Colonic mucosa (tissue), 4 donors: ENCODE measurements at places on chromosomes 1 and 21.

- peak; percentile 98 for DNase-seq
Observed at GRCh38 chr1:112700290-112701226, 6.4 kb downstream of the RHOC start.

DNA sequence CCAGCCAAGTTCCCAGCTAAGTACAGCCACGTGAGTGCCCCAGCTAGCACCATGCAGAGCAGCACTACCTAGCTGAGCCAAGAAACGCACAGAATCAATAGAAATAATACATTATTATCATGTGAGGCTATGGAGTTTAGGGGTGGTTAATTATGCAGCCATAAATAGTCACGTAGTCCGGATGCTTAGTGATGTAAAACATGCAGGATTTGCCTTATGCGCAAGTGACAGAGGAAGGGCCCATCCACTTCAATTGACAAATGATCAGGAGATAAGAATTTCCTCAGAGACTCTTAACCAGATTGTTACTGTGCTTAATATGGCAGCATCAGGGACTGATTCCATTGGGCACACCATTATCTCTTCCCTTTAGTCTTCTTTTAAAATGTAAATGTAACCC is 44.8 kb upstream of the DUSP10 start:
- no peak for DNase-seq

- DNase-seq = no peak
Observed at GRCh38 chr1:15005116-15005515, 148.4 kb upstream of the TMEM51 start.

DNA sequence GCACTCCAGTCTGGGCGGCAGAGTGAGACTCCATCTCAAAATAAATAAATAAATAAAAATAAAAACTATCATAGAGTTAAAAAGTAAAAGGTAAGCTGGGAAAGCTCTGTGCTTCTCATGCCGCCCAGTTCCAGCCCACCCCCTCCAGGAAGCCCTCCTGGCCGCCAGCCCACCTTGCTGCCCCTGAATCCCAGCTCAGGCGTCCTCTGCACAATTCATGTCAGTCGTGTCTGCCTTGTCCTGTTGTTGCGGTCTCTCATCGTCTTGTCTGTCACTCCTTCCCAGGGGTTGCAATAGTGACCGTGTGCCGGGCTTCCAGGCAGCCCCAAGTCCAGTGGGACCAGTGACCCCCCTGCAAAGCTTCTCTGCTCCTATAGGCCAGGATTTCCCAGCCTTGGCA is 44.1 kb downstream of the RSPH1 start:
- DNase-seq = no peak

DNA sequence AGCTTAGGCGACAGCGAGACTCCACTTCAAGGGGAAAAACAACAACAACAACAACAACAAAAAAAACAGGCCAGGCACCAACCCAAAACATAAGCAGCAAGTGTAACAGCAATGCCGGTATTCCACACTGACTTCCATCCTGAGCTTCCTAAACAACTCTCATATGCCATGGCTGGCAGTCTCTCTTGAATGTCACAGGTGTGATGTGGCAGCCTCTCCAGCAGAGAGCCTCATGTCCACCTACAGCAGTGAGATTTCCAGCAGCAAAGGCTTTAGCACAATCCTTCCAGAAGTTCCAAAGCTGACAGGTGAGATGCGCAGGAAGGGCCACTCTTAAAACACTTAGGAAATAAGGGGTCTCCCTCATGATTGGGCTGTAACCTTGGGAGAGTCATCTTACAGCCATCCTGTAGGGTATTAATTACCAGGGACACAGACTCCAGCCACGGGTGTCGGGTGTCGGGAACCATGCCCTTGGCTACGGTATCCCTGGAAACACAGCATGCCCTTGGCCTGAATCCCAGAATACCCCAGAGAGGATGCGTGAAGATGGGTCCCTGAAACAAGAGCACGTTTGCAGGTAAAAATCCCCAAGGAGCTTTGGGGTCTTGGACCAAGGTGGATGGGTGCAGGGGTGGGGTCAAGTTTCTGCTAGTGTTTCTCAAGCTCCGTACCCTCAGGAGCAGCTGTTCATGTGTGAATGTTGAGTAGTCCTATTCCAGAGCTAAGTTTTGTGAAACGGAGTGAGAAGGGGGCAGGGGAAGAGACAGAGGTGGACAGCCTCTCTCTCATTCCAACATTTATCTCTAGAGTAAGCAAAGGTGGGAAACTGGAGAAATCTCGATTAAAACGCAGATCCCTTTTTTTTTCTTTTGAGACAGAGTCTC is 31.4 kb downstream of the CLSTN1 start:
- no peak for DNase-seq

DNA sequence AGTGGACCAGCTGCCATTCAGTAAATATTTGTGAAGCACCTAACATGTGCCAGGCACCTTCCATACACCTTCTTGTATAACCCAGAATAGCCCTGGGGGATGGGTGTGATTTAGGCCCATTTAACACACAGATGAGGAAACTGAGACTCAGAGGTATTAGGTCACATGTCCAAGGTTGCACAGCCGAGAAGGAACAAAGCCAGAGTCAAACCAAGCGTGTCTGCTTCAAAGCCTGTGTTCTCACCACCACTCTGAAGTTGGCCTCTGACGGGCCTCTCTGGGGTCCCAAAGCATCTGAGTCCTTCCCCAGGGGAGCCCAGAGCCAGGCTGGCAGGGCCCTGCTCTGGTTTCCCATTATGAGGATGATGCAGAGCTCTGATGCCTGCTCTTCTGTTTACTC is 65.1 kb downstream of the LACTBL1 start:
- no peak for DNase-seq

- DNase-seq = no peak
Observed at GRCh38 chr21:34340061-34340460, 23.7 kb upstream of the KCNE2 start.

DNA sequence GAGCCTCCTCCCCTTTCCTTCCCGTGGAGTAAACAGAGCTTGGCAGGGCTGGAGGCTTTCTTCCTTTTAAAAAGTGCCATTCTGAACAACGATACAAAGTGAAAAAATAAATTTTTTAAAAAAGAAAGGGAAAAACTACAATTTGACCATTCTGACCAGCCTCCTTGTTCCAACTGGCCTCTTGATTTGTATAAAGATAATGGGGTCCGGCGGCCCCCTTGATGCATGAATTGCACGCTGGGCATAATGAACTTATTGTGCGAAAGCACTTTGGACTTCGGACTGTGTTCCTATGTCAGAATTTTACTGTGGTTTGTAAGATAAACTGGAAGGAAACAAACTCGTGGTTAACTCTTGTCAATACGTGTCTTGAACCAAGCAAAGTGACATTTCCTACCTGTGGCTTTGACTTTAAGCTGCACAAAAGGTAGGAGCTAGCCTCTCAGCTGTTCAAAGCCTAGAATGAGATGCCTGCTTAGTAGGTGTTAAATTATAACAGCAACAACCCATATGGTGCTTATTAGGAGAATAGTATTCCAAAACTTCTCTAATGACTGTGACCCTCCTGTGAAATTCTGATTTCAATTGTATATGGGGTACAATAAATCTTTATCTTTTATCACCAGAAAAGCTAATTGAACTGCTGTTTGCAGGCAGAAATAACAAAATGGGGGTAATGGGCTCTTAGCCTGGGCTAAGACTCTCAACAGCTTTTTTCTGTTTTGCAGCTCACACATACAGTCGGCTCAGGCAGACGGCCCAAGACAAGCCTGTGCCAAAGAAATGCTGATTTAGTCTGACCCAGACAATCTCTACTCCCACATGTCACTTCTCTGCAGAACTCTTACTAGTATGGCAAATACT is 9.3 kb downstream of the IRF2BP2 start:
- DNase-seq = peak; percentile 73

DNA sequence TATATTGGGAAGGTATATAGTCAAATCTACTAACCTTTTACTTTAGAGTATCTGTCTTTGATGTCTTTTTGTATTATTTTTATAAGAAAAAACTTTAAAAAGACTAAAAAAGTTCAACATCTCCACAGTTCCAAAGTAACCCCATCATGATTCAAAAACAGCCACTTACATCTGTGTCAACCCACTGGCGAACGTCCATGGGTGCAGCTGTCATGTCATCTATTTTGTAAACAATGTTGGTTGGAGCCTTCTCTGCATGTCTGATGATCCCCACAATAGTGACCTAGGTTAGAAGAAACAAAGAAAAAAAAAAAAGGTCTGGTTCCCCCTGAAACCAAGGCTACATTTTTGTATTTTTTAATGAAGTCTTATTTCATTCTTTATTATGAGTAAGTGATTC is 28.0 kb upstream of the SMPDL3B start:
- no peak for DNase-seq

- no peak for DNase-seq
Observed at GRCh38 chr1:94209425-94209824, 28.0 kb downstream of the ARHGAP29 start.

GRCh38 chr1:219066631-219067349 is 106.9 kb upstream of the LYPLAL1 start:
- DNase-seq = no peak

GRCh38 chr1:205504311-205505075 is at the start of gene CDK18:
Gene CDK18 (plus strand): TSS chr1:205504669. CDS start chr1:205523168, 18,499 bp downstream.
- DNase-seq = peak; percentile 95

- no peak for DNase-seq
Observed at GRCh38 chr1:214493126-214493796, 58.1 kb downstream of the PTPN14 start.

DNA sequence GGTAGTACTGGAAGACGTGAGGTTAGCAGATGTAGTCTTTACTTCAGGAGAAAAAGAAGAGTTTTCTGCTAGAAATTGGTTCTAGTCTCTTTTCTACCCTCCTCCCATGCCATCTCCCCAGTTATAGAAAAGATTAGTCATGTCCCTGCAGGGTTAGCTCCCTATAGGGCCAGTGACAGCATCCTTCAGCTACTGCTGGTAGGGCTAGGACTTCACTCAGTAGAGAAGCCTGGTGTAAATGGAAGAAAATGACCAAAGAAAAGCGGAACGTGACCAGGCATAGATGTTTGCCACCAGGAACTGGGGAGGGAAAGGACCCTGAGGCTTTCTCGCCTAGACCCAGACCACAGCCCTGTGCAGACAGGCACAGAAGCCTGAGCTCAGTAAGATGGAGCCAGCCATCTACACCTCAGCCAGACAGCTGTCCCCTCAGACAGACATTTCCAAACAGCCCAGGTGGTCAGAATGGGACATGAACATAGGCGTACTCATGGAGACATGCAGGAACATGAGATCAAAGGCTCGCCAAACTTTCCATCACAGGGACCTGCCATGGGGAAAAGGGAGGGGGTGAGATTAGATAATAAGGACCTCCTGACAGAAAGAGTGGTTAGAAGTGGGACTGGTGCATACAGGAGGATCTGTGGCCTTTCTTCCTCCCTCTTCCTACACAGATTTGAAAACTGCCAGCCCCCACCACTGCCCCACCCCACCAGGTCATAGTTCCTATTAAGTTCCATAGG is 23.5 kb upstream of the SLAMF9 start:
- DNase-seq = no peak

DNA sequence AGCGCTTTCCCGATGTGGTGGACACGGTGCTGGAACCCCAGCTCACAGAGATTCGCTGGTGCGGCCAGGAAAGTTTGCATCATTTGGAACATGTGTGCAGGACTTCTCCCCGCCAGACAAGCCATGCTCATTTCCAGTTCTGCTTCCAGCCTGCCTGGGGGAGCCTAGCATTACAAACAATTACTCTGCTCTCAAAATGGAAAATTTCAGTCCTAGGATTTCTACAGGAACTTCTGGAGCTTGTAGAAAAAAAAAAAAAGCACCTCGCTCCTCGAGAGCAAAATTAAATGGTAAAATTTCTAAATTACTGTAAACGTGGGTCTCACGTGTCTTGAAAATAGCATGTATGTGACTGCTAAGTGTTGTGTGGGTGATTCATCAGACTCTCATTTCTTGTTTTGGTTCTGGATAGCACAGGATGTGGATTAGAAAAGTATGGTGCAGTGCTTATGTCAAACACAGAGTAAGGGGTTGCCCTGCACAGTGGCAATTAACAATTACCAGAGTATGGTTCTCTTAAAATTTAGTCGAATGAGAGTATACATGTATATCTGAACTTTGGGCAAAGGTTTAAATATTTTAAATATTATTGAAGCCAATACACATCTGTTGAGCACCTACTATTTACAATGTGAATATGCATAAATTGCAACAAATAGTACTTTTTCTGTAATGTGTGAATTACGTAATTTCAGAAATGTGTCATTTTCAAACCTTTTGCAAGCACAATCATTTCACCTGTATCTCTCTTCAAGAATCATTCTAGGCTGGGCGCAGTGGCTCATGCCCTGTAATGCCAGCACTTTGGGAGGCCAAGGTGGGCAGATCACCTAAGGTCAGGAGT is 61.8 kb upstream of the PTGFRN start:
- no peak for DNase-seq

DNA sequence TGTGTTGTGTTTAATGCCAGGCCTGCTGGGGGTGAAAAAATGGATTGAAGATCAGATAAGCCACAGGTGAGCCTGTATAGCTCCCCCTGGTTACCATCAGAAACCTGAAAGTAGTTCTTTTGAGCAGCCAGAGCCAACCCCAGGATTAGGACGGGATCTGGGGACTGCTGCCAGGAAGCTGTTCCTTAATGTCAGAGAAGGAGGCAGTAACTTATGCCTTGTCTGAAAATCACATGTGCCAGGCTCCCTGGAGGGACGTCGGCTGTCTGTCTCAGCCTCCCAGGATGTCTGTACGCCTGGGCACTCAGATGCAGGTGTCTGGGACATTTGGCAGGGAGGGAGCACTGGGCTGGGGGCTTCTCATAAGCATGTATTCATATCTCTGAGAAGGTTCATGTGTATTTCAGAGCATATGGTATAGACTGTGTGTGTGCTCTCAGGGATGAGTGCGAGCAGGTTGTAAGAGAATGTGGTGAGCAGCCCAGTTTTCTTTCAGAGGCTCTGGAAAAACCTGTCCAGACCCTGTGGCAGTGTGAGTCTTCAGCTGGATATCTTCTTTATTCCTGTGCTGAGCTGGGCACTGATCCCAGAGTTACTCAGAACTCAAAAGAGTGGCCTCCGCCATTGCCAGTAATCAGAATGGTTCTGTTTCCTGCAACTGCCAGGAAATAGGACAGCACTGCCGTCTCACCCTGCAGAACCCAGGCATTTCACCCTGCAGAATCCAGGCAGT is 2.8 kb downstream of the FAM43B start:
- DNase-seq = no peak

DNA sequence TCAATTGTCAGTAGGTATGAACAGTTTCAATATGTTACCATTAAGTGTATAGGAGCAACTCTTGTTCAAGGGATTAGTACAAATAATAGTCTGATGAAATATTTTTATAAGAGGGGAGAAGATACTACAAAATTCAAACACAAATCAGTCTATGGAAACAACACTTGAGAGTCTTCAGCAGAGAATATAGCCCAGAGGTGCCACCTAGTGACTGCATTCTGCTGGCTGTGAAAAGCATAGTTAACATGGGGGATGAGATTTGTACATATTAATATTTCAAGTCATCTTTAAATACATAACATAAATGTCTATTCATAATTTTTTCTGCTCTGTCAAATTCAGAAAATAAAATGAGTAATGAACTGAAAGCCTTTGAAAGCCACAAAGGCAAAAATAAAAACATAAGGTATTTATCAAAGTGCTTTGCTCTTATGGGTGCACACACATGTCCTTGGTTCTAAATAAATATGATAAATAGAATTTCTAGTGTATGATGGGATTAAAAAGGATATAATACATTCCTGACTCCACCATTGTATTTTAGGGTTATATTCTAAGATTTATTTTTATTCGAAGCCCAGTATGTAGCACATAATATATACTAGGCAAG is 440.9 kb upstream of the ZRANB2 start:
- peak; percentile 65 for DNase-seq

GRCh38 chr21:32613436-32614043 is 1.4 kb upstream of the CFAP298 start:
- DNase-seq = no peak
